Lung microvascular endothelial cell (primary cell): ENCODE measurements at places on chromosomes 13 and 19. TPM values are rescaled to one million over a fixed set of nuclear protein-coding genes. Genes with fewer than 3 reads are reported as not detected.

GRCh38 chr19:16359074-16359473 is 34.4 kb downstream of the KLF2 start:
- DNase-seq, result peak; percentile 48

- no peak for DNase-seq
Observed at GRCh38 chr13:108561149-108561548, 68.3 kb upstream of the MYO16 start.

DNA sequence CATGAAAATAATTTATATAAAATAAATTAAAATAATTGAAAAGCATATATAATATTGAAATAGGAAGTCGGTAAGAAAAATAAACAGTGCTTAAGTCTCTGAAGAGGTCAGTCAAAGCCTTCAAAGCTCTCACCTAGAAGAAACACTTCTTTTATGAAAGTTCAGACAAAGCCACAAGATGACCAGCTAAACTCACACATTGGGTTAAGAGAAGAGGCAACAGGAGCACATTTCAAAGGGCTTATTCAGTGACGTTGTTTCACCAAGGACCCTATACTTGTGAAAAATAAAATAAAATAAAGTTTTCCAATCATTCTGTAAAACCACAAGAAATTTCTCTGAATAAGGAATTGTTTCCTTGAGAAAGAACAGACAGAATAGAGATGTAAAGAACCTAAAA is 2.5 kb upstream of the ITM2B start:
- DNase-seq, result no peak

- no peak for DNase-seq
Observed at GRCh38 chr13:50573066-50573465, 270.4 kb downstream of the DLEU7 start.

- DNase-seq, result no peak
Observed at GRCh38 chr19:54253331-54254194, 3.5 kb downstream of the LILRB5 start.

DNA sequence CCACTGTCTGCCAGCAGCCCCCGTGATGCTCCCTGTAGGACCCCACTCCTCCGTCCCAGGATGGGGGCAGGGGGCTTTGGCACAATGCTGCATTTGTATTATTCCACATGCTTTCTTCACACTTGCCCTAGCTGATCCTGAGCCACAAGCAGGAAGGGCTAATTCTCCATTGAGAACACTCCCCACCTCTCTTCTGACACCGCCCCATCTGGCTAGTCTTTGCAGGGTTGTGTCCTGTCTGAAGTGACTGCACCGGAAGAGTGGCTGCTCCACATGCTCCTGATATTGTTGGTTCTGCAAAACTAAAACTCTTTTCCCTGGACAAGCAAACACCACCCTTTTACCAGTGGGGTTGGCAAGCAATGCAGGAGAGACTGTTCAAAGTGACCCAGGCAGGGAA is 18.0 kb downstream of the ZNF574 start:
- DNase-seq, result no peak

DNA sequence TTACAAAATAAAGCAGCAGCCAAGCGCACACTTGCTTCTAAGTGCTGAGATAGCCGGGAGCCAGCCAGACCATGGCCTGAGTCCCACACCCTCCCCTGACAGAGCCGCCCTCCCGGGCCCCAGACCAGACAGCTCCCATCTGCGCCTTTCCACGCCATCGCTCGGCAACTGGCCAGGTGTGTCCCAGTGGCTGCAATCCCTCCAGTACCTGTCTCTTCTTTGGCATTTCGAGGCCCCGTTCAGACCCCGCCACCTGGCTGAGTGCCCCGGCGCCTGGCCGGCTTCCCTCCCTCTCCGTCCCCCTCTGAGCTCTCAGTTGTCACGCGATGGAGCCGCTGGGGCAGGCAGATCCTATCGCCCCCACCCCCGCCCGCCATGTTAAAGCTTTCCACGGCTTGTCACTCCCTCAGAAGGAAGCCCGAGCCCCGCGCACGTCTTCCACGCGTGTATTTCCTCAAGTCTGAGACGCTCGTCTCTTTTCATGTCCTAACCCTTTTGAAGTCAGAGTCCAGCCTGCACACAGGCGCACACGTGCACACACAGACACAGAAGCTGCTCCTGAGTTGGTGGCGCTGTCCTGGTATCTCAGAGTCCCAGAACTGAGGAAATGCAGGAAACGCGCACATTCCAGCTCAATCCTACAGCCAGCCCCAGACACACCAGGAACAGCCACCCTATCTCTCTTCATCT is 7.9 kb downstream of the MLLT1 start:
- DNase-seq, result peak; percentile 88

- DNase-seq, result peak; percentile 51
Observed at GRCh38 chr19:1183543-1184172, 9.6 kb upstream of the SBNO2 start.

- DNase-seq, result no peak
Observed at GRCh38 chr13:70430256-70430655, 322.0 kb upstream of the KLHL1 start.

DNA sequence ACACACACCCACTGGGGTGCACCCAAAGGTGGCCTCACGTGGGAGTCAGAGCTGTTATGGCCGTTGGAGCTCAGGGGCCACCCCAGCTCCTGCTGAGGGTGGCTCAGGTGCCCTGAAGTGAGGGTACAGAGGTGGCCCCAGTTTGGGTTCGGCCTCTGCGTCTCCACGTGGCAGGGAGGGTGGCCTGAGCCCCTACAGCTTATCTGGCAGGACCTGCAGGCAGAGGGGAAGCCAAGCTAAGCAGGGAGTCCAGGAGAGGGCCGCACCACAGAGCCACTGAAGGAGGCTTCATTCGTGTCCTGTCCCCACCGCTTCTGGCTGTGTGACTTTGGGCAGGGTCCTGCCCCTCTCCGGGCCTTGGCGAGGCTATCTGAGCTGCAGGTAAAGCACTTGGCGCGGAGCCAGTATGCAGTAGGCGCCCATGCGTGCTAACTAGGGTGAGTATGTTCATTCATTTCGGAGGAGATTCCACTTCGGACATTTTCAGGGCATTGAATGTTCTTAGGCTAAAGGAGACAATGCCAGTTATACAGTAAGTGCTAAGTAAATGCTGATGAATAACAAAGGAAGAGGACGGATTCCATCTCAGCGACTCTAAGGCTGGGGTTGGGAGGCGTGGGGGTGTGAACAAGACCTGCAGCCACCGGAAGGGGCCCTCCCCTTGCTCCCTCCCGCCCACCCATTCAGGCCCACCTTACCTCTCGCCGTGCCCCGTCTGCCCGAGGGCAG is 4.9 kb downstream of the REX1BD start:
- DNase-seq, result no peak

GRCh38 chr19:49155005-49155819 is at the start of gene HRC:
TSS of gene HRC (minus strand) at chr19:49155396. CDS start at chr19:49155237, 159 bp downstream.
- DNase-seq, result no peak

GRCh38 chr19:1491114-1491848 is at the start of gene REEP6:
TSS of gene REEP6 (plus strand) at chr19:1491181. CDS start at chr19:1491270, 89 bp downstream.
- no peak for DNase-seq

GRCh38 chr19:47542030-47542475 is 27.2 kb upstream of the NAPA start:
- no peak for DNase-seq

DNA sequence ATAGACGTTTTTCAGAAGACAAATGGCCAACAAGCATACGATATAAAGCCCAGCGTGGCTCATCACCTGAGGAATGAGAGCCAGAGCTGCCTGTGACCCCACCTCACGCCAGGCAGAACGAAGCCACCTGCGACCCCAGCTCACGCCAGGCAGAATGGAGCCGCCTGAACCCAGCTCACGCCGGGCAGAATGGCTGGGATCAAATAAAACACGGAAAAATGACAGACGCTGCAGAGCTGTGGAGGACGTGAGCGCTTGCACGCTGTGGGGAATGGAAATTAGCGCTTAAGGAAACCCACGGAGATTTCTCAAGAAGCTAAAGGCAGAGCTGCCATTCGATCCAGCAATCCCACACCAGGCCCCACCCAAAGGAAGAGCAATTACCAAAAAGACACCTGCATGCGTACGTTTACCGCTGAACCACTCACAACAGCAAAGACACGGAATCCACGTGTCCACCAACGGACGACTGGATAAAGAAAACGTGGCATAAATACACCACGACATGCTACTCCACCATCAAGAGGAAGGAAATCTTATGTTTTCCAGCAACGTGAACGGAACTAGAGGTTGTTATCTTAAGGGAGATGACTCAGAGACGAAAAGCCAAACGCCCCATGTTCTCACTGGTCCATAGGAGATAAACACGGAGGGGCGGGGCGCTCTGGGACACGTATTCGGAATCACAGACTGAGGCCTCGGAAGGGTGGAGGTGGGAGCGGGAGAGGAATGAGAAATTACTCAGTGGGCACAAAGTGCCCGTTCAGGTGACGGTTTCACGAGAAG is 30.7 kb upstream of the C13orf46 start:
- peak; percentile 94 for DNase-seq

DNA sequence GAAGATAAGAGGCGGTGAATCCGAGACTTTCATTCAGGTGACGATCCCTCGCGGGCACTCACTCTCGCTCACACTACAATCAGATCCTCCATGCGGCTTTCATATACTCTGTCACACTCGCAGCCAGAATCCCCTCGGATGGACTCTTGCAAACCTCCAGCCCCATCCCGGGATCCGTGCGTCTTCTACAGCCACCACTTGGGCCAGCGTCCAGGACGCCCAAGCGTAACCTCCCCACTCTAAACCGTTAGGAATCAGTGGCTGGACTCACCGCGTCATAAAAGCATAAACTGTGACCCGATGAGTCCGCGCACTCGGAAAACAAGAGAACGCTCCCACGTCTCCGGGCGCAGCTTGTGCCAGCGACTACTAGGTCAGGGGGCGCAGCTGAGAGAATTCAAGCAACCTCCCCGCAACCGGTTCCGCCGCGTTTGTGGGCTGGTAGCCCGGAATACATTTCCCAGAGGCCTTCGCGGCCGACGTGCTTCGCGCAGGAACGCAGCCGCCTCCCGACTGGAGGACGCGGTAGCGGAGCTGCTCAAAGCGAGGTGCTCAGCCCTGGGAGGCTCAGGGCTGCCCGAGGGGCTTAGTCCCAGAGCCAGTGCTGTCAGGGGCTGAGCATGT is 27.6 kb downstream of the ZNF607 start:
- DNase-seq, result peak; percentile 75

DNA sequence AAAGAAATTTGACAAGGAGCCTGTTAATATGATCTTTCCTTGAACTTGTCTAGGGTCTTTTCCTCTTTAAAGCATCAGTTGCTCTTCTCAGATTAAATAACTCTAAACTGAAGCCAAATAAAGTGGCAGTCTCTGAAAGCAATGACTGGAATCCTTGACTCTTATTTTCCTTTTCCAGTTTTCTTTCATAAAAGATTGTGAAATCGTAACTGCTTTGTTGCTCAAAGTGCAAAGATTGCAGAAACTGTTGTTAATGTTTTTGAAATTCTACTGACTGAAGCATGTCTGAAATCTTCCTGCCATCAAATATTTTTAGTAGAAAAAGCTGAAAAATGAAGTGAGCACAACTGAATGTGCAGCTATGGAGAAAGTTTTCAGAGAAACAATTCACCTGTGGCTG is 1.9 kb downstream of the NHLRC3 start:
- no peak for DNase-seq

DNA sequence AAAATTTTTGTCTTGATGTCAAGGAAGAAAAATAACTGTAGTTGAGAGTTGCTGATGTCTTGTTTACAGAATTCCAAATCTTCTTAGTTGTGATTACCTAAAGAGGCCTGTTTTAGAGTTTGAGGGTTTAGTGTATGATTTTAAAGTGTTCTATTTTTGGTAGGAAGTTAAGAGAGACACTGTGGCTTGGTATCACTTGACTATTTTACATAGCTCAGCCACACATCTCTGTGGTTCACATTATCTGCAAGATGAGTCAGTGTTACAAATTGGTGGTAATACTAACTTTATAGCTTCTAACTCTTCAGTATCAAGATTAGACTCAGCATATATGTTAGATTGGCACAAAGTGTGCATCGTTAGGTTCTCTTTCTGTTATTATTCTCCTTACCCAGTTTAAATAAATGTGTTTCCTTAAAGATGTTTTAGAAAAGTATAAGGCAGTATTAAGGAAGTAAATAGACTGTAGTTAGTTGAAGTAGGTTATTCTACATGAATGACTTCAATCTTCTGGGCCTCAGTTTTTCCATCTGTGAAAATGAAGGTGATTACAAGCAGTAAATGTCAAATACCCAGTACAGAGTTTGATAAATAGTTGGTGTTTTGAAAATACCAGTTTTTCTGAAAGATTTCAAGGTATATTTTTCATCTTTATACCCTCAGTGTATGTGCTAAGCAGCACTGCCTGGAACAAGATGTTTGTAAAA is 33.4 kb downstream of the COG6 start:
- no peak for DNase-seq

Gene ZNF546
- 2.4 and 5.6 TPM in 2 replicates for total RNA-seq

Gene NRTN
- under 0.01 and 0.99 TPM in 2 replicates for total RNA-seq

Gene HIF3A
- 13.5 and 54.6 TPM in 2 replicates for total RNA-seq

Gene PTH2
- total RNA-seq, result not detected in 2 replicates

Gene LRRC8E
- total RNA-seq, result under 0.01 and 0.65 TPM in 2 replicates

Gene LGALS4
- not detected in 2 replicates for total RNA-seq

Gene PABPC3
- total RNA-seq, result under 0.01 TPM in 2 replicates

Gene RELB
- total RNA-seq, result 8.1 and 11.1 TPM in 2 replicates

Gene ZNF135
- 0.65 and 2.8 TPM in 2 replicates for total RNA-seq

Gene SIGLEC5
- total RNA-seq, result not detected in 2 replicates
